Type B pancreatic cell (in vitro differentiated cells): ENCODE measurements at places on chromosomes 2 and 18. TPM values are rescaled to one million over a fixed set of nuclear protein-coding genes. Genes with fewer than 3 reads are reported as not detected.

SULT1C4 gene
- 3.5 and 27.5 TPM in 2 replicates for total RNA-seq

TANC1 gene
- 56.9 and 138 TPM in 2 replicates for total RNA-seq

NYAP2 gene
- total RNA-seq, result 0.46 and 1.00 TPM in 2 replicates

PPM1B gene
- total RNA-seq, result 39.8 and 42.5 TPM in 2 replicates

PSMA8 gene
- total RNA-seq, result 0.14 TPM in 1 of 2 replicates, not detected in the other

EFEMP1 gene
- 92.5 and 344 TPM in 2 replicates for total RNA-seq

SKOR2 gene
- 0.81 and 0.87 TPM in 2 replicates for total RNA-seq

CAPN13 gene
- 3.3 and 4.9 TPM in 2 replicates for total RNA-seq

DNA sequence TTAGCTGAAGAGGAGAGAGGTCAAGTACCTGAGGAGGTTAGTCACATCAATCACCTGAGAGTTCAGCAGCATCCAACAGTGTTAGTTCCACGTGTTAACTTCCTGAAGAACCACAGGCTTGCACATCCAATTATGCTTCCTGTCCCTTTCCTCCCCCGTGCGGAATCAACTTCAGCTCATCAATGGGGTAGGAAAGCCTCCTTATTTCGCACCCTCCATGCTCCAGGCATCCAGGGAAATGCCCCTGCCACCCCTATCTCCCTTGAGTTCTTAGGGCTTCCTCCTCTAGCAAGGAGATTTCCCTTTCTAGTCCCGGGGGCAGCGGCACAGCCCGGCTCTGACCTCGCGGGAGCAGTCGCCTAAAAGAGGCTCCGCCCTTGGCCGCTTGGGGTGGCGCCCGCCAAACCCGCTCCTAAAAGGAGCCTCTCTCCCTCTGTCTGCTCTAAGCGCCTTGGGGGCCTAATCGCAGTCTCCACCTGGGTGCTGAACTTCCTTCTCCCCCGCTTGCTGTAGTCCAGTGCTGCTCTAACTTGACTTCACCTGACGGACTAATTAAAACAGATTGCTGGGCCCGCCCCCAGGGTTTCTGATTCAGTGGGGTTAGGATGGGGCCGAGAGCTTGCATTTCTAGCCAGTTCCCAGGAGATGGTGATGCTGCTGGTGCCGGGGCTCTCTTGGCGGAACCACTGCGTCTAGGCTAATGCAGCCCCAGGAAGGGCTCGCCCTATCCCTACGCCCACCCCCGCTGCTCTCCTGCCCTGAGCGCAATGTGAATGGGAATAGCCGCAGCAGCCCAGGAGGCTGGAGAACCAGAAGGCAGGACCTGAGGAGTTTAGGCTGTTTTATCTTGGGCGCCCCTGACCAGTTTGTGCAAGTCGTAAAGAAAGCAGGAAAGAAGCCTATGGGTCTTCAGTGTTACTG, 3.4 kb upstream of the TET3 start:
- peaks cover 45% of the 10 kb centered on the region for H3K4me1 ChIP-seq
- H3K27ac ChIP-seq, result peak overlapping the region; percentile 100
- H3K4me3 ChIP-seq, result peak overlapping the region; percentile 86
- no peak for DNase-seq
- peaks cover 51% of the 10 kb centered on the region for H3K27me3 ChIP-seq
- H3K36me3 ChIP-seq, result peaks cover 5% of the 10 kb centered on the region

DNA sequence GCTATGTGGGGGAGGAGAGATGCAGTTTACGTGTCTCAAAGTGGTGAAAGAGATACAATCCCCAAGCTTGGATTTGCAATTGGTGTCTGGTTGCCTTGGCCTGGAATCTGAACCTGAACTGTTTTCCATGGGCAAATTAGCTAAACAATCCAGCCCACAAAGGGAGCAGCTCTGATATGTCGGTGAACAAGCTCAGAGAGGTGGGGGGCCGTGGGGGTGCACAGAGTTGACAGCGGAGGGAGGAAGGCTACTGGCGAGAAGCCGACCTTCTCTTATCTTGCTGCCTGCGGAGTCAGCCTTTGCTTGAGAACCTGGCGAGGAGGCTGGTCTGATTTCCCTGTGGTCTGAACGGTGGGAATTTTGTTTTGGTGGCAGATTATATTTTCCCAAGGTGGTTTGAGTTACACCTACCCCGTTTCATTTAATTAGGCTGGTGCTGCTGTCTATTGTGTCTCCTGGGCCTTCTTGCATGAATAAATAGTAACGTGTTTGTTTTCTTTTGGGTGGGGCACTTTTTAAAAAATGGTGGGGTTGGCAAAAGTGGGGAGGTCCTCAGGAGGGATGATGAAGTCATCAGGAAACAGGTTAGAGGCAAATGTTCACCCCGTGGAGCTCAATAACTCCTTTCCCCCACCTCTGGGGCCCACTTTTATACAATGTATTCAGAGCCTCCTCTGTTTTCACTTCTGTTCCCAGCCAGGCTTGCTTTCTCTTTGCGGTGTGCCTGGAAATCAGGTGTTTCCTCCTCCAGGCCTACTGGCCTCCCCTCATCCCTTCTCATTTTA, 80.9 kb upstream of the IGFBP5 start:
- H3K27ac ChIP-seq, result no peak overlapping the region
- H3K4me1 ChIP-seq, result peaks cover 26% of the 10 kb centered on the region
- H3K36me3 ChIP-seq, result no peaks in the 10 kb centered on the region
- H3K4me3 ChIP-seq, result no peak overlapping the region
- no peaks in the 10 kb centered on the region for H3K27me3 ChIP-seq
- DNase-seq, result no peak

DNA sequence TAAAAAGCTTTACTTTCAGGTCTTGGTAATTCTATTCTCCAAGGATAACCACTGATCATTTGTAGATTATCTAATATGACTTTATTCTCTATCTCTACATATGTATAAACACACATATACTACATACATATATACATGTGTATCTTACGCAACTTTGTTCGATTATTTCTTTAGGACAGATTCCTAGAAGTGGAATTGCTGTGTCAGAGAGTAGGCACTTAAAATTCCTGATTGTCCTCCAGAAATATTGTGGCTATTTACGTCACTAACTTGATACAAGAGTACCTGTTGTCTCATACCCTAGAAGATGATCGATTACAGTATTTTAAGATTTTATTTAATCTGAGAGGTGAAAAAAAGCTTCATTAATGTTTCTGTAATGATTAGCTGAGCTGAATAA, 57.9 kb downstream of the FAM98A start:
- no peaks in the 10 kb centered on the region for H3K27me3 ChIP-seq
- no peak overlapping the region for H3K27ac ChIP-seq
- no peaks in the 10 kb centered on the region for H3K36me3 ChIP-seq
- no peak overlapping the region for H3K4me3 ChIP-seq
- H3K4me1 ChIP-seq, result no peaks in the 10 kb centered on the region

GRCh38 chr2:10002109-10002508, 41.2 kb upstream of the KLF11 start:
- no peaks in the 10 kb centered on the region for H3K27me3 ChIP-seq
- H3K36me3 ChIP-seq, result peaks cover 16% of the 10 kb centered on the region
- no peak for DNase-seq
- no peak overlapping the region for H3K4me3 ChIP-seq
- H3K4me1 ChIP-seq, result peaks cover under 1% of the 10 kb centered on the region
- H3K27ac ChIP-seq, result no peak overlapping the region

- H3K27me3 ChIP-seq, result no peaks in the 10 kb centered on the region
- H3K4me3 ChIP-seq, result no peak overlapping the region
- peaks cover 18% of the 10 kb centered on the region for H3K4me1 ChIP-seq
Observed at GRCh38 chr2:72676341-72677025, 149.3 kb downstream of the EXOC6B start.

DNA sequence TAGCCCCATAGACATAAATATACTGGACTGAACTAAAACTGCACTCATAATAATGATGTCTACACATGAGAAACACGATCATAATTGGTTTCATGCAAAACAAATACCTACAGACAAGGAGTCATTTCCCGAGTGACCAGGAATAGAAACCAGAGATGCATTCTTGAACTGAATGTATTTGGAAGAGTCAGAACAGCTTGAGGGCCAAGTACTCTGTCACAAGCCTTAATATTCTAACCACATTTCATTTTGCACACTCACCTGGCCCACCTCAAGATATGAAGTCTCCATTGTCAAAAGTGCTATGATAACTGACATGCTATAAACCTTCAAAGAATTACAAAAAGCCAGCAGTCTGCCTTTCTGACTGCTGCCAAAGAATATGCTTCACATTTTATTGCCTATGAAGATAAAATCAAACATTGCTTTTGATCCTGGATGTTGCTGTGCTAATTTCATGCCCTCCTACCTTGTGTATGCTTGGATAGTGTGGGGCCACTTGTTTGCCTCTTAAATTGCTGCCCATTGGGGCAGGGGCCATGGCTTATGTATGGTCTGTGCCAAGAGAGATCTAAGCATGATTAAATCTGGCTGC, 18.9 kb upstream of the ASAP2 start:
- no peak overlapping the region for H3K27ac ChIP-seq
- peaks cover 21% of the 10 kb centered on the region for H3K4me1 ChIP-seq
- no peak for DNase-seq
- H3K4me3 ChIP-seq, result no peak overlapping the region

- no peaks in the 10 kb centered on the region for H3K27me3 ChIP-seq
- H3K36me3 ChIP-seq, result no peaks in the 10 kb centered on the region
- DNase-seq, result no peak
- H3K4me1 ChIP-seq, result peaks cover 10% of the 10 kb centered on the region
- no peak overlapping the region for H3K4me3 ChIP-seq
- no peak overlapping the region for H3K27ac ChIP-seq
Observed at GRCh38 chr2:145846982-145847381, 1327.1 kb upstream of the ZEB2 start.

DNA sequence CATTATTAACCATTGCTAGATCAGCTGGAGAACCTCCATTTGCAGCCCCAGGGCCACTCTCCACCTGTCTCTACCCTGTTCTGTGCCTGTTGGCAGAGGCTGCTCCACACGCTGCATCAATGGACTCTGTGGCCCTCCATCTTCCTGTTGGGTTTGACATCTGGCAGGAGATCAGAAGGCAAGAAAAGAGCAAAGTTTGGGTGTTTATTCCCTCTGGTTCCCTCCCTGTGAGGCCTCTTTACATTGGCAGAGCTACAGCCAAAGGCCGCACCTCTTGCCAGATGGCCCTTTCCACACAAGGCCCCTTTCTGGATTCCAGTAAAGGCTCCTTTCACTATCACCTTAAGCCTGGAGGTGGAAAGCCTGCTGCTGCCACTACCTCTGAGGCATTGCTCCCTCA, 110.9 kb upstream of the RND3 start:
- no peak overlapping the region for H3K27ac ChIP-seq
- H3K36me3 ChIP-seq, result no peaks in the 10 kb centered on the region
- peaks cover 25% of the 10 kb centered on the region for H3K4me1 ChIP-seq
- no peaks in the 10 kb centered on the region for H3K27me3 ChIP-seq
- no peak for DNase-seq

DNA sequence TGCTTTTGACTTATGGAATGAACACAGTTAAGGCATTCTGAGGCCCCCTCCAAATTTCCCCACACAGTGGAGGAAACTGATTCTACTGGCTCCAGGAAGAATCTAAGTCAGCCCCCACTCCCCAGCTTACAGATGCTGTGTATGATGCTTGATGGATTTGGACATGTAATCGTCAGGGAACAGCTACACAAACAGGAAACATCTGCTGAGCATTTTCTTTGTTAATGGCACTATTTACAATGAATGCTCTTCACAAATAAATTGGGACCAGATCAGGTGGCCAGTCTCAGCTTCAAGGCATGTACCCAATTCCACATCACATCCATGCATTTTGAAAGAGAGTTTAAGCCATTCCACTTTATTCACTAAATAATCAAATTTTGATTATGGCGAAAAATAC, 562.3 kb downstream of the SOX11 start:
- no peak for DNase-seq
- no peaks in the 10 kb centered on the region for H3K36me3 ChIP-seq
- H3K4me1 ChIP-seq, result peaks cover 20% of the 10 kb centered on the region
- no peak overlapping the region for H3K27ac ChIP-seq
- H3K27me3 ChIP-seq, result no peaks in the 10 kb centered on the region
- H3K4me3 ChIP-seq, result no peak overlapping the region

- H3K36me3 ChIP-seq, result no peaks in the 10 kb centered on the region
- DNase-seq, result no peak
- H3K4me3 ChIP-seq, result no peak overlapping the region
- peaks cover 9% of the 10 kb centered on the region for H3K27me3 ChIP-seq
- peaks cover 9% of the 10 kb centered on the region for H3K4me1 ChIP-seq
Observed at GRCh38 chr2:129755786-129756185, 223.7 kb upstream of the RAB6C start.

- H3K36me3 ChIP-seq, result no peaks in the 10 kb centered on the region
- H3K27me3 ChIP-seq, result peaks cover 35% of the 10 kb centered on the region
- no peak overlapping the region for H3K27ac ChIP-seq
- H3K4me3 ChIP-seq, result no peak overlapping the region
- H3K4me1 ChIP-seq, result peaks cover 10% of the 10 kb centered on the region
Observed at GRCh38 chr2:119225926-119226325, 2.3 kb downstream of the STEAP3 start.

GRCh38 chr2:152132306-152132705, 33.5 kb upstream of the CACNB4 start:
- peaks cover 6% of the 10 kb centered on the region for H3K4me1 ChIP-seq
- no peak overlapping the region for H3K27ac ChIP-seq
- peaks cover 15% of the 10 kb centered on the region for H3K36me3 ChIP-seq
- no peak for DNase-seq

DNA sequence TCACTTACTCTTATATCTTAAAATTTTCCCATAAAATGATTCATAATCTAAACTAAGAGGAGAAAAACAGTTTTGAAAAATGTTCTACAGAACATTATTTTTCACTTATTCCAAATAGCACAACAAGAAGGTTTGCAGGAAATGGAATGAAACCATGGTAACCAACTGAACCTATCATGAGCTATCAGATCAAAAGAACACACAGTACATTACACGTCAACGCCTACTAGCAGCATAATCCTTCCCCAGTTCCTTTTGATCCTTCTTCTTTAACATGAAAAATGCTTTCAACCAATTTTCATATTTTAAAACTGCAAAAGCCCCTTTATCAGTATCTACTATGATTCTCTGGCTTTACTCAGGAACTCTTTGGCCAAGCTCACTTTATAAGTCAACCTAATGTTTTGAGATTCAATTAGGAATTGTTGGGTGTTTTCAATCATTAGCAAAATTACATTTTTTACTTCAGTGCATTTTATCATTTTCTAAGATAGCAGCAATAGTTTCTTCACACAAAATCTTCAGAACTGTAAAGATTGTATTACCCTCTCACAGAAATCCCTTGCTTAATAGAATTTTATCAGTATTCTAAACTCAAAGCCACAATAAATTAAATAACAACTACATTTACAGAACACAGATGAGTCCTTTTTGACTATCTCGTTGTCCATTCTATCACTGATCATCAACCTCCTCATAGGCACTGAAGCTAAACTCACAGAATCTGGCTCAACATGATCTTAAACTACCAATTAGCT, 102.5 kb downstream of the CHN1 start:
- no peaks in the 10 kb centered on the region for H3K27me3 ChIP-seq
- no peak for DNase-seq
- peaks cover 11% of the 10 kb centered on the region for H3K4me1 ChIP-seq
- no peak overlapping the region for H3K4me3 ChIP-seq
- H3K36me3 ChIP-seq, result peaks cover 5% of the 10 kb centered on the region

- no peak for DNase-seq
- H3K36me3 ChIP-seq, result no peaks in the 10 kb centered on the region
- no peak overlapping the region for H3K27ac ChIP-seq
- H3K4me3 ChIP-seq, result no peak overlapping the region
Observed at GRCh38 chr2:216992056-216992675, 132.3 kb upstream of the TNP1 start.

DNA sequence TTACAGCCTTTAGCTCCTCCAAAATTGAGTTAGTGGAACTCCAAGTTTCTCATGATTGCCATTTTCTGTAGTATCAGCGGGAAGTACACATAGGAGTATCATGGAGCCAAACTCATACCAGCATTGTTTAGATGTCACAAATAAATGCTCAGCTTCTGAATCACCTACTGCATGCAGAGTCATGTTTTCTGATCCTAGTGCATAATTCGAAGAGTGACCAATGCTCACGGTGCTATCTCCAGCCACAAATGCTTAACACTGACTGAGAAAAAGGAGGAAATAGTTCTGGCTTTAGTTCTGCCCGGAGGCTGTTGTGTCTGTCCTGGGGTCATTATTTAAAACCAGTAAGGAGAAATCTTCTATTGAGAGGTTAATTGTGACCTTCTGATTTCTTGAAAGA, 45.4 kb upstream of the LRATD1 start:
- no peak overlapping the region for H3K4me3 ChIP-seq
- no peaks in the 10 kb centered on the region for H3K27me3 ChIP-seq
- DNase-seq, result no peak
